RCC 7860 (cell line): ENCODE measurements at places on chromosomes 4 and X.
A peak's percentile ranks its signal among the peaks of the same experiment; 100 is the strongest.

DNA sequence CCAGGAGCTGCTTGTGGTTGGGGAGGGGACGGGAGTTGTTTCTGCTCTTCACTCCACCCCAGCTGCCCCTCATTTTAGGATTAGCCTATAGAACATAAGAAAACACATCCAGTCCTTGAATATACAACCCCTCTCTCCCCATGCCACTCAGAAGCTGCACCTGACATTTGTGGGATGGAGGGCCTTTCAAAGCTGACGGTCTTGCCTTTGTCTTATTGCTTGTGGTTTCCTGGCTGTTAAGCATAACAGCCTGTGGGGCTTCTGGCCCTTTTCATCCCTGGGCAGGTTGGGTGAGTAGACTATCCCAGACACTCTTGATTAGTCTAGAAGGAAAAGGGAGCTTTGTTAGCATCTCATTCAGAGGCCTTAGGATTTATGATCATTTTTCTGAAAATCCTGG, 407.6 kb upstream of the BOD1L1 start:
- no peak for DNase-seq

GRCh38 chr4:186400676-186401075, 134.7 kb downstream of the F11 start:
- peak; percentile 5 for DNase-seq

GRCh38 chrX:120677004-120677652, 47.3 kb upstream of the C1GALT1C1 start:
- DNase-seq, result no peak

DNA sequence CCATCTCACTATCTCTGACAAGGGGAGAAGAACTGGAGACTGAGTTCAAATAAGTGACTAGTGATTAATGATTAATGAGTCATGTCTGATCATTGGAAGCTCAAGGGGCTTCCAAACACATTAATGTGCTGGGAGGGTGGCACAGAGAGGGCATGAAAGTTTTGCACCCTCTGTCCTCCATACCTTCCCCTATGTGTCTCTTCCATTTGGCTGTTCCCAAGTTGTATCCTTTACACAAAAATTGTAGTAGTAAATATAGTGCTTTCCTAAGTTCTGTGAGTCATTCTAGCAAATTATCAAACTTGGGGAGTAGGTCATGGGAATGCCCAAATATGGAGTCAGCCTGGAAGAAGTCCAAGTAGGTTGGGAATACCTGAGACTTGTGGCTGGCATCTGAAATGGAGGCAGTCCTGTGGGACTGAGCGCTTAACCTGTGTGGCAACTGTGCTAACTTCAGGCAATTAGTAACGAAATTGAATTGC, 4.1 kb upstream of the FAM200B start:
- DNase-seq, result peak; percentile 89

DNA sequence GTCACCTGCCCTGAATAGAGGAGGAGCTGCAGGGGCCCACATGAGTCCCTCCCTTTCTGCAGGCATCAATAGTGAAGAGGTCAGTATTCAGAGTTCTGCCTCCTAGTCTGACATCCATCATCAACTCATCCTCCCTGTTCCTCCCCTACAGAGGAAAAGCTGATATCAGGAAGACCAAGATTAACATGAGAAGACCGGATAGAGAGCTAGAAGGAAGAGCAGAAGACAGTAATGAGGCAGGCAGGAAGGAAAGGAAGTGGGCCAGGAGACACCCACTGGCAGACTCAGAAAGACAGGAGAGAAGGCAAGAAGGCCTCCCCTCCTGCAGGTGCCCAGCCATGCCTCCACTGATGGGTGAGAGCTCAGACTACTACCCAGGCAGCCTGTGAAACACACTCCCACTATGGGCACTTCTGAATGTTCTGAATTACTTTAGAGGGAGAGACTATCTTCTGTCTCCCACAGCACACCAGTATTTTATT, 74.6 kb downstream of the CC2D2A start:
- DNase-seq, result no peak

DNA sequence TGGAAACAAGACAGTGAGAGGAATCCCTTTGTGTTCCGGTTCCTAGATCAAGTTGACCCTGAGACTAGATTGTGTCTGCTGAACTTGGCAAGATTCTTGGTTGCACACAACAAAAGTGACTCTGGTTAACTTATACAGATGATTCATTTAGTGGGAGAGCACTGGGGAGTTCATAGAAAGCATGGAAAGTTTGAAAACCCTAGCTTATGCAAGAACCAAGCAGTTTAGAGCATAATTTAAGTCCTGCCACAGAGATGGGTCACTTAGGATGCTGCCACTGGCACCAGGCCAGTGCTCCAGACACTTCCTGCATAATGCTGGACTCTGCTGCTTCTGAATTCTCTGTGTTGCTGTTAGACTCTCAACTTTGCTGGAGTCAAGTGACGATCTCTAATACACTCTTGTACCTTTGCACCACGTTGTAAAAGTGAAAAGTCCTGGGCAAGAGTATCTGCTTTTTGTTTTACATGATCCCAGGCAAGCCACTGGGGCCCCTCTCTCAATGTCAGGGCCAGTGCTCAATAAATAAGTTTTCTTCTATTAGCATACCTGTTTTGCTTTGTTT, 12.7 kb upstream of the DCUN1D4 start:
- no peak for DNase-seq

GRCh38 chr4:188015025-188015940, 19.7 kb downstream of the ZFP42 start:
- no peak for DNase-seq

GRCh38 chr4:101304916-101305315, 42.4 kb downstream of the PPP3CA start:
- no peak for DNase-seq

DNA sequence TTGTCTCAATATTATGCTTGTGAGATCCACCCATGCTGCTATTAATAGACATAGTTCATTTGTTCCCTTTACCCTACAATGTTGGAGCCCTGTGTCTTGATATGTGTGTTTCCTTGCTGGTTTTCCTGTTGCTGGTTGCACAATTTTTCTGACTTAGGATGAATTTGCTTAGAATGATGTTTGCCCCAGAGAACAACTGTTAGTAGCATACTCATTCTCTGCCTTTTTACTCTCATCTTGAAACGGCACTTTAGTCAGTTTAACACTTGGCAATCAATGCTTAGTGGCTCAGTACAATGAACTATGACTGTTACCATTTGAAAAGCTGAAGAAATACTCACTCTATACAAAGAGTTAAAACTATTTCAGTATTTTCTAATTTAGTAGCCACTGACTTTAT, 158.8 kb upstream of the NDST4 start:
- DNase-seq, result no peak

- no peak for DNase-seq
Observed at GRCh38 chr4:181166742-181167399, 1076.3 kb upstream of the TENM3 start.

GRCh38 chr4:75726577-75726976, 2.2 kb downstream of the USO1 start:
- no peak for DNase-seq

DNA sequence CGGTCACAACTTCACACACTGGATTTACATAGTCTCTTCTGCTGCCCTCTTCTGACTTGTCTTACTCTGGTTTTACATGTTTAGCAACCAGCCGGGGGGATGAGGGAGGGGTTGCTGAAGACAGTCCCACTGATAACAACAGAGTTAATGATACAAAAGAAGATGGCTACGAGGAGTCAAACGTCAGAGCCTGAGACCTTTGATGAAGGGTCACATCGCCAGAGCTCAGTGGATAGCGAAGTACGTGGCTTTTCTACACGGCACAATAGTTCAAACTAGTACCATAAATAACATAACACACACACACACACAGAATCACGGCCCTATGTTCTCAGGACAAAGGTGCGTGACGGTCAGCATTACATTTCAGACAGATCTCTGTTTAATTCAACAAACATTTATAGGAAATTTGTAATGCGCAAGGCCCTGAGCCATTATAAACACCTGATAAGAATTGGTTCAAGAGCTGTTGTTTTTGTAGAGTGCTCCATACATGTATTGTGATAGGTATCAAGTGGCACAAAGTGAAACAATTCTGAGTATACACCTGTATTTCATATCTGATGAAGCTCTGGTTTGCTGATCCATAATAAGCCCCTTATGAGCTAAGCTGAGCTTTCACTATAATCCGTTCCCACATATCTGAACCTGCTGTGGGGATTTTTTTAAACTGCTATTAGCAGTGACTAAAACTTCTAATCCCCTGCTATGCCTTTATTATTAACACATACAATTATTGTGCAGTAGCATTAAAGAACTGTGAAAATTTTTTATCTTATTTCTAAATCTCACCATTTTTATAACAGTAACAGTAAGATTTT, 100.0 kb downstream of the NR3C2 start:
- no peak for DNase-seq

DNA sequence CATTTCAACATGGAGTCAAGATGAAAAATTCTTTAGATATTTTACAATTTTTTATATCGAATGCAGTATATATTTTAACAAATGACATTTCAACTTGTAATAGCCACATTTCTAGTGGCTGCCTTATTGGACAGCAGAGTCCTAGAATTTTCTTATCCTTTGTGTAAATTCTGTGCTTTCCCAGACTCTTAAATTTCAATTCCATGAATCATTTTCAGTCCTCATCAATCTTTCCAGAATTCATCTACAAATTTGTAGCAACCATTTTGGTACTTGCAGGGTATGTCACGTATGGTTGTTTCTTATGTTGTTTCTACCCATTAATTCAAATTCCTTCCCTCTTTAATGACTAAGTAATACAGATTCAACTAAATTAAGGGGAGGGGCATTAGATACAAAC, 2.7 kb downstream of the PAICS start:
- no peak for DNase-seq

DNA sequence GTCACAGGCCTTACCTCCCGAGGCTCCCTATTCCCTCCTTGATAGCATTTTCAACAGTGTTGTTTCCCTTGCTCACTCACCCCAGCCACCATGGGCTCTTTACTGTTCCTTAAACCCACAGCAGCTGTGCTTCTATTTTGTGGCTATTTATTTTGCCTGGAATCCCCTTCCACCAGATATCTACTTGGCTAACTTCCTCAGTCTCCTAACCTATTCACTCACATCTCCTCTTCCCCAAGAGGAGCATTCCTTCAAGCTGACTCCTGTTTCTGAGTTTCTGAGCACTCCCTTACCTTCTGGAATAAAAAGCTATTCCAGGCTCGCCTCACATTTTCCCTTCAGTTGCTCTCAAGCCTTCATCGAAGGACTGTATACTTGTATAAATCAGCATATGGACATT, 50.5 kb downstream of the CXCL1 start:
- DNase-seq, result no peak
